ENCODE measurements at places on chromosomes 5 and 9. TPM values are rescaled to one million over a fixed set of nuclear protein-coding genes. Genes with fewer than 3 reads are reported as not detected.

DNA sequence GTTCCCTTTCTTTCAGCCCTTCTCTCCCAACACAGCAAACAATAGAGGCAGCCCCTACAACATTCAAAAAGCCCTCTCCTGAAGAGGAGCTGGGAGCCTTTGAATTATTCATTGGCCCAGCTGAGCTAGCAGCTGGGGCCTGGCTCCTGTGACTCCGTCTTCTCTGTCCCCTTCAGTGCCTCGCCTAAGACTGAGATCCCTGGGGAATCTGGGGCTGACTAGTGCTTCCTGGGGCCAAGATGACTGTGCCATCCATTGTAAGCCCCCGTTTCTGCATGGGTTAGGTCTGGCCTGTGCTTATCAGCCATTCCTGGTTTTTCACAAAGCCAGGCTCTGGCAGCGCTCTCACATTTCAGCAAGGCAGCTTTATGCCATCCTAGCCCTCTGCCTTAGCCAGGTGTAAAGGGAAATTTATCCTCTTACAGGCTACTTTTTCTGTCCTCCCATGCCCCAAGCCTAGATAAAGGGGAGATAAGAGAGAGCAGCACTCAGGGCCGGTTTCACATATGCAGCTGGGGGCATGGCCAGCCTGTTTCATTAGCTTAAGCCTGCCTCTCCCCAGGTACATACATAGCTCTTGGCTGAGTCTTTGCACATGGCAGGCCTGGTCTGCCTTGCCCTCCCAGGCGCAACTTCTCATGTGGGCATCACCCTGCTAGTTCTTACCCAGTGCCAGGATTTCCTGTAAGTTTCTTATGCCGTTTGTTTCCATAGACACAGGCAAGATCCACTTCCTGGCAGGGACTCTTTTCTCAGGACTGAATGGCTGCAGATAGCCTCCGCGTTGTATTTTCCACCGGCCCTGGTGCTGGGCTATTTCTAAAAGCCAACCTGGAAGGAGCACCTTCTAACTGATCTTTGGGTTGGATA lies 15.8 kb downstream of the PTPA start:
- DNase-seq, result no peak

- no peak for DNase-seq
Measured at GRCh38 chr5:107487056-107487542, 183.6 kb downstream of the EFNA5 start.

The FGFR4 gene
- total RNA-seq, result 1.4 TPM

DNA sequence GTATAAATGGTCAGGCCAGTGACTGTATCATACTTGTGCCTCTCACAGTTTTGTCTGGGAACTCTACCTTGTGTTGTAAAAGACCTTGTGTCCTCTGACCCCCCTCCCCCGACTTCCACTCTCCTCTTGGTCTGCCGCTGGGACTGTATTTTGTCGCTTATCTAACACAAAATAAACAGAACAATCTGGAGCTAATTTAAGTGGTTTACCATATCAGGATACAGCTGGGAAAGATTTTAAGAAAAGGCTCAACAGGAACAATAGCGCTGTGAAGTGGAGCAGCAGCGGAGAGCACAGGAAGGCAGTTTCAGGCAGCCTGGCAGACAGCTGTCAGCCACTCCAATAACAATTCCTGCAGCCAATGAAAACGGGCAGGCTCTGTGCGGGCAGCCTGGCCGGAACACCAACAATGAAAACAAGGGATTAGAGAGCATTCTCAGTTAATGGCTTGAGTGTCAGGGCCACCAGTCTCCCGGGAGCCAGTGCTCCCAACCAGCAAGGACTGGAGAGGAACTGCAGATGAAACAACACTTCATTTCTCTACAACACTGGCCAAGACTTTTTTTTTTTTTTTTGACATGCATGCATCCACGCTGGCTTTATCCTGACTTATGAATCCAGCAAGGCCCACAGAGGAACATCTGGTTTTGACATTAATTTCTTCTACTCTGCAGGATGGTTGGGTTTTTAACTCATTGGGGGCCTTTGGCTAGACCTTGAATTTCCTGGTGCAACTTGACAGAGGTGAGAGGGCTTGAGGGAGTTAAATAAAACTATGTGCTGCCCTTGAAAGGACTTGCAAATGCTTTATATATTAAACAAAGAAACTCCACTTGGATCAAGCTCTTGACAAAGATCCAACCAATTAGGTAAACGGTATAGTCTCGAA lies 76.7 kb downstream of the ARSB start:
- no peak for DNase-seq

GRCh38 chr9:123113185-123113584 lies 79.7 kb downstream of the GPR21 start:
- DNase-seq, result no peak

- DNase-seq, result no peak
Measured at GRCh38 chr5:151218177-151218576, 5.7 kb downstream of the CCDC69 start.

DNA sequence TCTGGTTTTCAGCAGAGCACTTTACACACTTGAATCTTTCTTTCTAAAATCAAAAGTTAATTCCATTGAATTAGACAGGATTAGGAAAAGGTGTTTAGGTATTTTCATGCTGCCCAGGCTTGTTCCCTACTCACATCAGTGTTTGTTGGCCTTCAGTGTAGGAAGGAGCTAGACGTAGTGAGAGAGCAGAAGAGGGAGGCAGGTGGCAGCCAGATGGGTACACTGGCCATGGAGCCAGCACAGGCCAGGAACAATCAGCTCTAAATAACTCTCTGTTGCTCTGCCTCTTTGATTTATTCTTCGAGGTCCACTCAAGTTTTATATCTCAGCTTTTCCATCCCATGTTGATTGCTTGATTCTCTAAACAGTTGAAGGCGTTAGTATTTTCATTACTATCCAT lies 529.6 kb downstream of the PSAT1 start:
- DNase-seq, result no peak

GRCh38 chr9:14956208-14956607 lies 46.0 kb upstream of the FREM1 start:
- DNase-seq, result no peak

The RICTOR gene
- total RNA-seq, result 21.5 TPM

GRCh38 chr5:15501091-15501791 lies 1.3 kb downstream of the FBXL7 start:
- no peak for DNase-seq

The SV2C gene
- not detected for total RNA-seq

DNA sequence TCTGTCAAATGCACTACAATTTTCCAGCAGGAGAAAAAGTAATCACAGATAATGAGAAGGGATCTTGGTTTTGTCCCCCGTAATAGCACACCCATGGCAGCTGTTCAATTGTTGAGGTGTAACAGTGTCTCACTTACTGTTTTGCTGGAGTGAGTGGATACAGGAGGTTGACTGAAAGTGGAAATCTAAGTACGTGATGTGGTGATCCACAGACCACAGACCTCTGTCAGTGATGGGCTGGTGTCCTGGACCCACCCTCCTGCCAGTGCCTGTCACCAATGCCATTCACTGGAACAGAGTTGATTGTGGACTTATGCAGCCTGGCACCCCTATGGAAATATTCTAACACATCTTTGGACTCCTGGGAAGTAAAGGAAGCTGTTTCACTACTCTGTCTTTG lies 261.7 kb downstream of the TRPM3 start:
- DNase-seq, result no peak

- DNase-seq, result no peak
Measured at GRCh38 chr9:78590068-78590467, 293.1 kb downstream of the PSAT1 start.

Data from activated naive CD8-positive, alpha-beta T cell treated with anti-CD3 and anti-CD28 coated beads for 36 hours (primary cell).